Mucosa of descending colon (tissue), 3 donors: ENCODE measurements at places on chromosomes 7 and 10. TPM values are rescaled to one million over a fixed set of nuclear protein-coding genes. Genes with fewer than 3 reads are reported as not detected.
A peak's percentile ranks its signal among the peaks of the same experiment; 100 is the strongest.

Gene PRLHR
- total RNA-seq = not detected

Gene TMEM130
- total RNA-seq = 0.22 TPM

Gene SDHAF3
- 17.1 TPM for total RNA-seq

Gene BMPER
- total RNA-seq = 1.4 TPM

Gene SP4
- 6.0 TPM for total RNA-seq

Gene BEND7
- total RNA-seq = 17.1 TPM

Gene HTR7
- total RNA-seq = 0.46 TPM

Gene TFPI2
- 0.41 TPM for total RNA-seq

Gene PRSS37
- not detected for total RNA-seq

Gene LLCFC1
- total RNA-seq = not detected

Gene GOT1
- 101 TPM for total RNA-seq

Gene SPDYE16
- total RNA-seq = 0.51 TPM

DNA sequence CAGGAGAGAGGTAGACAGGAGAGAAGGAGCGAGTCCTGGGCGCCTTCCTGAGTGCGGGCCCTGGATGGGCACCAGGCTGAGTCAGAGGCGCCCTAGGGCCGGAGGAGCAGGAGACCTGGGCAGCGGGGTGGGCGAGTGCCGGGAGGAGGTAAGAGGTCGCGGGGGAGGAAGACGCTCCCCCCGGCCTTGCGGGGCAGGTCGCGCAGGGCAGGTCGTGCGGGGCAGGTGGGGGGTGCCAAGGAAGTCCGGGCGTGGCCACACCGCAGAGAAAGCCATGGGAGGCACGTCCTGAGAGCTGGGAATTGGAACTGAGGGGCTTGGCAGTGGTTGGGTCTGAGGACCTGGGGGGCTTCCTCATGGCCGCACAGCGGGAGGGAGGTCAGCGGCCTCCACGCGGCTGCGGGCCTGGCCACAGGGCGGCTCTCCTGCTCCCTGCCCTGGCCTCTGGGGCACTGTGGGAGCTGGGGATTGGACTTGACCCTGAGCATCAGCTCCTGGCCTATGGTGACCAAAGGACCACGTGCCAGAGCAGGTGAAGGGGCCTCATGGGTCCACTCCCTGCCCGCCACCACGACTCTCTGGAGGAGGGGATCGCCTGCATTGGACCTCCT is 935 bp downstream of the MMP21 start:
- no peak for DNase-seq

DNA sequence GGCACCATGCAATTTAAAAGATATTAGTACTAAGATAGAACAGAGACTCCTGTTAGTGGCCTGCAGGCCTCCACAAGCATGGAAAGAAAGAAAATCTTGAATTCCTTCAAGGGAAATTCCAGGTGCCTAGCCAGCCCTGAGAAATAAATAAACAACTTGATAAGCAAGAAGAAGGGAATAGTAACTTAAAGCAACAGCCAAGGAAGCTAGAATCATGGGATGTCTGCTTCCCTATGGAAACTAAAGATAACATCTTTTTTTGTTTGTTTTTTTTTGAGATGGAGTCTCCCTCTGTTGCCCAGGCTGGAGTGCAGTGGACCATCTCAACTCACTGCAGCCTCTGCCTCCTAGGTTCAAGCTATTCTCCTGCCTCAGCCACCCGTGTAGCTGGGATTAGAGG is 128.6 kb downstream of the SKIDA1 start:
- DNase-seq = no peak

- no peak for DNase-seq
These were observed 3.9 kb upstream of the PWWP2B start for GRCh38 chr10:132392811-132393694.

DNA sequence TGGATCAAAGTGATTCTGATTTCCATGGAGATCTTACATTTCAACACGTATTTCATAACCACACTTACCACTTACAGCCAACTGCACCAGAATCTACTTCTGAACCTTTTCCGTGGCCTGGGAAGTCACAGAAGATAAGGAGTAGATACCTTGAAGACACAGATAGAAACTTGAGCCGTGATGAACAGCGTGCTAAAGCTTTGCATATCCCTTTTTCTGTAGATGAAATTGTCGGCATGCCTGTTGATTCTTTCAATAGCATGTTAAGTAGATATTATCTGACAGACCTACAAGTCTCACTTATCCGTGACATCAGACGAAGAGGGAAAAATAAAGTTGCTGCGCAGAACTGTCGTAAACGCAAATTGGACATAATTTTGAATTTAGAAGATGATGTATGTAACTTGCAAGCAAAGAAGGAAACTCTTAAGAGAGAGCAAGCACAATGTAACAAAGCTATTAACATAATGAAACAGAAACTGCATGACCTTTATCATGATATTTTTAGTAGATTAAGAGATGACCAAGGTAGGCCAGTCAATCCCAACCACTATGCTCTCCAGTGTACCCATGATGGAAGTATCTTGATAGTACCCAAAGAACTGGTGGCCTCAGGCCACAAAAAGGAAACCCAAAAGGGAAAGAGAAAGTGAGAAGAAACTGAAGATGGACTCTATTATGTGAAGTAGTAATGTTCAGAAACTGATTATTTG is 15.3 kb downstream of the HNRNPA2B1 start:
- DNase-seq = no peak

DNA sequence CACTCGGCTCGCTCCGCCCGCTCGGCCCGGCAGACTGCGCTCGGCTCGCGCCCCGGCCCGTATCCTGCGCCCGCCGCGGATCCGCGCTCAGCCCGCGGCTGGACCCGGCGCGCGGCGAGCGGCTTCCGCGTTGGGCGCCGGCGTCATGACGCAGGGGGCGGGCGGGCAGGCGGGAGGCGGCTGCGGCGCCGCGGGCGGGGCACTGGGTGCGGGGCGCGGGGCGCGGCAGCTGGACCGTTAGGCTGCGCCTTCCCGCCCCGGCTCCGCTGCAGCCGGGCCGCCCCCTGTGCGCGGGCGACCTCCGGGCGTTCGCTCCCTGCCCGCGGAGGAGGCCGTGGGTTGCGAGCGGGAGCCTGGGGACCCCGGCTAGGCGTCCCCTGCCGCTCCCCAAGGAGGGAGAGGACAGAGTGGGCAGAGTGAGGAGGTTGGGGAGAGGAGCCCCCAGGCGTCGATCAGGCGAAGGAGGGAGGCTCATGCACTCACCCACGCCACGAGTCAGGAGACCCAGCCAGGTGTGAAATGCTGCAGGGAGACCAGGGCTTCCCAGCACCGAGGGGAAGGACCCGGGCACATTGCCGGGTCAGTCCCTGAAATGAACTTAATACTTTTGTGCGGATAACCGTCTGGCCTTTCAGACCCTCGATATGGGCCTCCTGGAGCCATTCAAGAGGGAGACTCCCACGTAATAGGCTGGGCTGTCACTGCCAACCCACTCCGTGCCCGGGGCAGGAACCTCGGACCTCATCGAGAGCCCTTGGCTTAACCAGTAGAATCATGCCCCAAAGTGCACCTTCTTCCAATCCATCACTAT is at the start of gene PIP4K2A:
PIP4K2A (minus strand) TSS at position 100 of the 811 bp plus-strand sequence. CDS start 252 bp downstream, outside the sequence.
- peak; percentile 83 for DNase-seq

GRCh38 chr7:117951285-117951684 is 78.0 kb upstream of the CTTNBP2 start:
- DNase-seq = no peak

DNA sequence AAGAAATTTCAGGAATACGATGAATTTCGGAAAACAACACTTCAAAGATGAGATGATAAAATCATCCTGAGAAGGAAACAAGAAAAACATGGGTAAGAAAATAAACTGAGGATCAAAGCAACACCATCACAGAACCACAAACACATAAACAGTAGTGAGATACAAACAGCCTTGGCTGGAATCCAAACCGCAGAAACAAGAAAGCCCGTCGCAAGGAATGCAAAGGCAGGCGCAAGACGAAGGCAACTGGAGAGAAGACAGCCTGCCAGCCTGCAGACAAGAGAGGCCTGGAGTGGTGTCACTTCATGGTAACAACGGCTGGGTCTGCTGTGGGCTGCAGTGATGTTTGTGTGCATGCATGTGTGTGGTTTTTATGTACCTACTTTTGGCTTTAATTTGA is 61.8 kb upstream of the DRGX start:
- no peak for DNase-seq

DNA sequence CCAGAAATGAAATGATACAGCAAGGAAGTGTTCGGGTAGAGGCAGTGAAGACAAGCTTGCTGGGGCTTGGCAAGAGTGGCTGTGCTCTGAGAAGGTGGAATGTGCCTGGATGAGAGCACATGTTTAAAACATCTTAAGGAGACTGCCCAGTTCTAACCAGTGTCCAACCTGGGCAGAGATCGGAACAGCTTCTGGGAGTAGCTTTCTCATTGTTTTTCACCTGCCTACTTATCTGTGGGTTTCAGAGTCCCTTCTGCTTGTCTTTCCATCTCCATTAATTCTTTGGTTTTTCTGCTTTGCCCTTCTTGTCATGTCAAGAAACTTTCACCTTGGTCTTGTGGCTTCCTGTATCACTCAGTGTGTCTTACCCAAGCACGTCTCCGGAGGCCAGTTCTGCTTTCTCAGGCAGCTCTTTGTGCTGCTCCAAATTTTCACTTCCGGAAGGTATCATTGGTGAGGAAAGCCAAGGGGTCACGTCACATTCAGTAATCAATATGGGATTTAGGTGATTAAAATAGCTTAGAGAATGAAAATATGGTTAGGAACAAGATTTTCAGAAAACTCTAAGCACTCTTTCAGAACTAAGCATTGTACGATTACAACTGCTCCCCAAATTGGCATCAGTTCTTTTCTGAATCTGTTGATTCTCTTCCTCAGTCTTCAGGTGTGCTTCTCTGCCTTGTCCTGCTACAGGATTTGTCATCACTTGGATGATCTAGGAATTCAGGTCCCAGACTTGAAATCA is 5.5 kb upstream of the LAMB4 start:
- no peak for DNase-seq

DNA sequence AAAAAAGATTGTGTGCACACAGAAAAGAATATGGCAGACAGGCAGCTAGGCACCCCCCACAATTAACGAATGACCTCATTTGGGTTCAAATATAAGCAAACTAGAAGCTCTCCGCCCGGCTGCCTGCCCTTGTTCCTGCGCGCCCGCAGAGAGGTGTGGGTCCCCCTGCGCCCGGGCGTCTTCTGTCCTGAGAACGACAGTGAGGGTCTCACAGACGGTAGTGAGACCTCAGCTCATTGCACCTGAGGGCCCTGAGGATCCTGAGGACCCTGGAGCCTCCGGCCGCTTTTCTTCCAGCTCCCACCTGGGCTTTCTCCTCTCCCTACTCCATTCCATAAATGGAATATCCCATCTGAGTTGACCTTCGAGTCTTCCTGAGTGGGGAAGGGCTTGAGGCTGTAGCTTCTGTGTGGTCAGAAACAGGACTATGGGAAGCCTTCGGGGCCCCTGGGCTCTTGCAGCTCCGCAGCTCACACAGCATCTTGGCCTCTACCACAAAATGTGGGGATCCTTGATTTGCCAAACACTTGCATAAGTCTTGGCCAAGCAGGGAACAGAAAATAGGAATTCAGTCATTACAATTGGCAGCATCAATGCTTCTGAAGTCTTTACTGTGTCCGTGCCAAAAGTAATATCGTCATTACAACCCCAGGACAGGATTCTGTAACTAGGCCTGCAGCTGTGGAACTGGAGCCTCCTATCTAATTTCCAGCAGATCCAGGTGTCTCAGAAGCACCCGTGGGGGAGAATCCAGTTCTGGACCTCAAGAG is 43.8 kb downstream of the JAKMIP3 start:
- no peak for DNase-seq

- no peak for DNase-seq
These were observed 17.4 kb downstream of the TES start for GRCh38 chr7:116227678-116228239.

DNA sequence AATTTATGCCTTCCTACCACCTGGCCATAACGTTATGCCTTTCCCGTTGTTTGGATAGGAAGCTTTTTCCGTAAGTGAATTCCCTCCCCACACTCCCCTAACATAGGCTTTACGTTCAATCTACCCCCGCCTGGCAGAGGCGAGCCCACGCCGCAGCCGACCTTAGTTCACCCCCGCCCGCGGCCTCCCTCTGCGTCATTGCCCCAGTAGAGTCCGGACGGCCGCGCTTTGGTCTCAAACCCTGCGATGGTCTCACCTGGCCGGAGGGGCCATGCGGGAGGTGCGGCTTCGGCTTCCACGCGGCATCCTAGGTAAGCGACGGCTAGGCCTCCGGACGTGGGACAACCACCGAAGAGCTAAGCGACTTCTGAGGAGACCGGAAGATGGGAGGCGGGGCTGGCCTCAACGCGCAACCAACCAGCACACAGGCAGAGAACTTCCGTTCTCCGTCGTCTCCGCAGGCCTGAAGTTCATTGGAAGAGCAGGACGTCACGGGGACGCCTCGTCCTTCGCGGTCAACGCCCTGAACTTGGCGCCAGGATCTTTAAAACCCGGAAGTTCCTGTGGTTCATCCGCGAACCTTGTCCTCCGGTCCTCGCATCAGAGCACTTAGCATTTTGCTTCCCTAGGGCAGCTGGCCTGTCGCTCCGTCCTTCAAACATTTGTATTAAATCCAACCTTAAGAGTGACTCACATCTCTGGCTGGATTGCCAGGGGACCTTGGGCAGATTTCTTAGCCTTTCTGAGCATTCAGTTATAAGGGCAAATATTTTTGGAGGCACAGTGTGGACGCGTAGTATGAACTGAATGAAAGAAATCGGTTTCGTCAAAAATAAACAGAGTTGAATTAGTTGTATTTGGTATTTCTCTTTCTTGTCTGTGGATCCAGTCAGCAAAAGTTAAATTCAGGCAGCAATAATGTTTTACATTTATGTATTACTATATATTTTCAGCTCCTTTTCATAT is at the start of gene CHCHD2:
CHCHD2 (minus strand) TSS at position 369 of the 966 bp plus-strand sequence; CDS start at position 306, 63 bp downstream.
- peak; percentile 95 for DNase-seq

- no peak for DNase-seq
These were observed 48.9 kb upstream of the PFKFB3 start for GRCh38 chr10:6153845-6154244.

- no peak for DNase-seq
These were observed 51.7 kb upstream of the SORCS3 start for GRCh38 chr10:104589431-104589830.

- DNase-seq = no peak
These were observed 3.4 kb downstream of the SLC35G1 start for GRCh38 chr10:93897070-93897780.

GRCh38 chr10:97782455-97783228 is 10.8 kb upstream of the SFRP5 start:
- DNase-seq = no peak

- no peak for DNase-seq
These were observed 96.8 kb downstream of the TRRAP start for GRCh38 chr7:98974906-98975816.

- DNase-seq = no peak
These were observed 4.3 kb downstream of the GPER1 start for GRCh38 chr7:1092161-1092632.

GRCh38 chr10:123143162-123143824 is 4.6 kb upstream of the HMX2 start:
- DNase-seq = no peak

DNA sequence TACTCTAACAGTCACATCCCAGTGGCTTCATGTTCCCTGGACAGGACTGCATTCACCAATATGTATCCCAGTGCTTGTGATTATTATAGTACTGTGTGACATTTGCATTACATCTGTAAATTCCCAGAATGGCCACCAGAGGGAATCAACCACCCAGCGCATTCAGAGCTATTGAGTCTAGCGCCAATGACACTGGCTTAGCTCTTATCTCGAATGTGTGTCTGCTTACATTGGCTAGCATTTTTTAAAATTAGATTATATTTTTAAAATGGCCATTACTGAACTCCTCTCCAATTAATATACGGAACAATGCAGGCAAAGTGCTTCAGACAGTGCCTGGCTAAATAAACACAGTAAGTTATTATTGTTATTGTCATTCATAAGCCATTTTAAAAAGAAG is 36.3 kb downstream of the TRIL start:
- DNase-seq = peak; percentile 76

GRCh38 chr7:114791771-114792170 is 130.1 kb upstream of the MDFIC start:
- no peak for DNase-seq
